ENCODE measurements at places on chromosomes 12 and 14.
A peak's percentile ranks its signal among the peaks of the same experiment; 100 is the strongest.

- no peak for DNase-seq
- H3K27ac ChIP-seq, result no peak overlapping the region
- no peaks in the 10 kb centered on the region for H3K27me3 ChIP-seq
- no peaks in the 10 kb centered on the region for H3K36me3 ChIP-seq
- no peaks in the 10 kb centered on the region for H3K4me1 ChIP-seq
Observed at GRCh38 chr14:61625165-61625564, 70.1 kb upstream of the HIF1A start.

DNA sequence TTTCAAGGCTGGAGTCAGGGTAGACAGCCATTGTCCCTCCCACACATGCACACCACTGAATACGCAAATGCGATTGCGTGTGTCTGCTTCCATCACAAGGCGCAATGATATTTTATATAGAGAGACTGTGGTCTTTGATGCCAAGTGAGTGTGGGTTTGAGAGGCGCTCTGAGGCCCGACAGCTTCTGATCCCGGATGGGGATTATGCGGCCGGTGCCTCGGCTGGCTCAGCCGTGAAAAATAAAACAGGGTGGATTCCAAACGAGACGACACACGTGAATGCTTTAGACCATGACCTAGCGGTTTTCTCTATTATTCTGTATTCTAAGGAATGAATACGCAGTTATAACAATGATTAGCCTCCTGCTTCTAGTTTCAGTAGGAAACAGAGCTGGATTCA lies 72.5 kb downstream of the TMEM132D start:
- no peaks in the 10 kb centered on the region for H3K4me1 ChIP-seq
- DNase-seq, result no peak
- no peak overlapping the region for H3K27ac ChIP-seq
- no peak overlapping the region for H3K4me3 ChIP-seq
- no peaks in the 10 kb centered on the region for H3K36me3 ChIP-seq
- no peaks in the 10 kb centered on the region for H3K27me3 ChIP-seq

DNA sequence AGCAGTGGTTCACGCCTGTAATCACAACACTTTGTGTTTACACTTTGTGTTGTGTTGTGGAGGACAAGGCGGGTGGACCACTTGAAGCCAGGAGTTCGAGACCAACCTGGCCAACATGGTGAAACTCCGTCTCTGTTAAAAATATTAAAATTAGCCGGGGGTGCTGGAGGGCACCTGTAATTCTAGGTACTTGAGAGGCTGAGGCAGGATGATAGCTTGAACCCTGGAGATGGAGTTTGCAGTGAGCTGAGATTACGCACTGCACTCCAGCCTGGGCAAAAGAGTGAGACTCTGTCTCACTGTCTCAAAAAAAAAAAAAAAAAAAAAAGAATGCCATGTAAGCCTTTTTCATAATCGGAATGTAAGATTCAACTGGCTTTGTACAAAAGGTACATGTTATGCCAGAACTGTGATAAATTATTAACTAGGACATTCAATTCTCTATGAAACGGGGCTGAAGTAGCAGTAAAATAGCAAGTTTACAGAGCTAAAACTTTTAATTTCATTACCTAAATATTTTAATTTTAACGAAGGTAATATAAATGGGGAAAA lies 13.9 kb upstream of the PITPNM2 start:
- H3K36me3 ChIP-seq, result peaks cover 9% of the 10 kb centered on the region
- no peak overlapping the region for H3K4me3 ChIP-seq
- no peaks in the 10 kb centered on the region for H3K27me3 ChIP-seq
- no peak overlapping the region for H3K27ac ChIP-seq

GRCh38 chr14:49881350-49882001 lies 11.4 kb upstream of the ARF6 start:
- no peak overlapping the region for H3K27ac ChIP-seq
- no peak for DNase-seq
- H3K36me3 ChIP-seq, result no peaks in the 10 kb centered on the region

GRCh38 chr12:106747973-106748436 lies 26.5 kb upstream of the RIC8B start:
- H3K4me3 ChIP-seq, result no peak overlapping the region
- H3K27ac ChIP-seq, result no peak overlapping the region
- H3K27me3 ChIP-seq, result no peaks in the 10 kb centered on the region

GRCh38 chr12:25106818-25107217 lies 88.1 kb downstream of the DNAI7 start:
- H3K27me3 ChIP-seq, result no peaks in the 10 kb centered on the region
- no peaks in the 10 kb centered on the region for H3K36me3 ChIP-seq
- no peak overlapping the region for H3K27ac ChIP-seq
- H3K4me3 ChIP-seq, result no peak overlapping the region

DNA sequence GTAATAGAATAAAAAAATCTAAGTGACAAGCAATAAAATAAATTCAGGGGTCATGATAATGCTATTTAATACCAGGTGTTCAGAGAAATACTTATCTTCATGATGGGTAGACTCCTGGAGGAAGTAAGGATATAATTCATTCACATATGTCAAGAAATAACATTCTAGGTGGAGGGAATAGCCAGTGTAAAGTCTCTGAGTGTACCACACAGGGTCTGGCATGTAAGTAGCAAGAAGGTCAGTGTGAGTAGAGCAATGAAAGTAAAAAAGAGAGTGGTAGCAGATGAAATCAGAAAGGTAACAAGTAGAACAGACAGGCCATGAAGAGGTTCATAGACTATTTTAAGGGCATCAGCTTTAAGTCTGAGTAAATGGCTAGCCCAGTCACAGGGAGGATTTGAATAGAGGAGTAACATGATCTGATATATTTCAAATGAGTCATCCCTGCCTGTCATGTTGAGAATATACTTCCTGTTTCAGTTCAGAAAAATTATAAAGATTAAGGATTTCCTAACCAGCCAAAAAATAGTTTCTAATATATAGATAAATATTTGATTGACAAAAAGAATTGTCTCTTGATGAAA lies 519.9 kb downstream of the C12orf50 start:
- H3K4me3 ChIP-seq, result no peak overlapping the region
- H3K27me3 ChIP-seq, result no peaks in the 10 kb centered on the region
- H3K4me1 ChIP-seq, result no peaks in the 10 kb centered on the region
- no peak overlapping the region for H3K27ac ChIP-seq
- no peak for DNase-seq

GRCh38 chr12:91043408-91043807 lies 14.4 kb downstream of the KERA start:
- no peaks in the 10 kb centered on the region for H3K4me1 ChIP-seq
- no peak overlapping the region for H3K27ac ChIP-seq
- no peak for DNase-seq

GRCh38 chr12:22788913-22789312 lies 163.9 kb downstream of the ETNK1 start:
- H3K4me3 ChIP-seq, result no peak overlapping the region
- H3K4me1 ChIP-seq, result no peaks in the 10 kb centered on the region
- H3K27me3 ChIP-seq, result no peaks in the 10 kb centered on the region

DNA sequence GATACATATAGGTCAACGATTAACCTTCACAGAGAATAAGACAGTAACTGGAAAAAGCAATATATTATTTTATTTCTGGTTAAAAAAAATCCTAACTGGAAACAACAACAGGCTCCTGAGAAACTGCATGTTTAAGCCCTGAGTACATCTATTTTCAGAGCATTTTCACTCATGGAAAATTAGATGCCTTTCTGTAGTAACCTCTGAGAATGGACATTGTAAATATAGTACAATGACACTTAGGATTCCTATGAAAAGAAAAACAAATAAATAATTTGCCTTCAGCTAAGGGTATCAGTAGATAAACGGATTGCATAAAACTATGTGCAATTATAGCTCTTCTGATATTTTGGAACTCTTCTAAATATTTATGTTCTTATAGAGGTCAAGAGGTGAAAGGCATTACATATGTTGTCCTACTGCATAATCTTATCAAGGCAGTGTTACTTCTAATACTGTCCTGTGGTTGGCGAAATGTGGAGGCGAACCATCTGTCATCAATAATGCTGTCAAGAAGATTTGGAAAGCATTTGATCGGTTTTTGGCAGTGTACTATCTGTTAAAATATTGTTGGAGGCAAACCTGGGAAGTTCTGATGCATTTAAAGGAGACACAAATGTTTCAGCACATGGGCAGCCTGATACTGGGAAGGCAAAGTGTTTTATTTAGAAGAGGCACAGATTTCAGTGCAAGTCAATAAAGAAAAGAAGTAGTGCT lies 381.8 kb downstream of the BTG1 start:
- DNase-seq, result no peak
- no peak overlapping the region for H3K4me3 ChIP-seq

- no peaks in the 10 kb centered on the region for H3K4me1 ChIP-seq
- no peaks in the 10 kb centered on the region for H3K27me3 ChIP-seq
- no peak overlapping the region for H3K4me3 ChIP-seq
- H3K27ac ChIP-seq, result no peak overlapping the region
Observed at GRCh38 chr14:59086241-59086882, 102.1 kb upstream of the DAAM1 start.

GRCh38 chr12:54882079-54882478 lies 27.8 kb downstream of the MUCL1 start:
- no peak for DNase-seq
- no peaks in the 10 kb centered on the region for H3K36me3 ChIP-seq
- H3K4me1 ChIP-seq, result no peaks in the 10 kb centered on the region
- no peak overlapping the region for H3K4me3 ChIP-seq

- no peaks in the 10 kb centered on the region for H3K4me1 ChIP-seq
- no peaks in the 10 kb centered on the region for H3K36me3 ChIP-seq
- no peak for DNase-seq
Observed at GRCh38 chr14:54098536-54098935, 141.9 kb upstream of the BMP4 start.

GRCh38 chr14:95317817-95318343 lies 1.8 kb downstream of the CLMN start:
- peaks cover 40% of the 10 kb centered on the region for H3K4me1 ChIP-seq
- no peaks in the 10 kb centered on the region for H3K27me3 ChIP-seq
- H3K36me3 ChIP-seq, result no peaks in the 10 kb centered on the region
- peak overlapping the region; percentile 93 for H3K27ac ChIP-seq
- DNase-seq, result no peak

DNA sequence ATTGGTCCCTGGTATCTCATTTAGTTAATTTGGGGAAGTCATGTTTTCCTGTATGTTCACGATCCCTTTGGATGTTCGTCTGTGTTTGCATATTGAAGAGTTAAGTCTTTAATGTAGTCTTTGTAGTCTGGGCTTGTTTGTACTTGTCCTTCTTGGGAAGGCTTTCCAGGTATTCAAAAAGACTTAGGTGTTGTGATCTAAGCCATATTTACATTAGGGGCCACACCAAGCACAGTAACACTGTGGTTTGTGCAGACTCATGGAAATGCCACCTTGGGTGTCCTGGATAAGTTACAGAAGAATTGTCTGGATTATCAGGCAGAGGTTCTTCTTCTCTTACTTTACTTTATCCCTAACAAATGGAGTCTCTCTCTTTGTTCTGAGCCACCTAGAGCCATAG lies 380.3 kb downstream of the CCER1 start:
- H3K27me3 ChIP-seq, result no peaks in the 10 kb centered on the region
- no peak overlapping the region for H3K27ac ChIP-seq
- no peak overlapping the region for H3K4me3 ChIP-seq
- no peaks in the 10 kb centered on the region for H3K36me3 ChIP-seq

DNA sequence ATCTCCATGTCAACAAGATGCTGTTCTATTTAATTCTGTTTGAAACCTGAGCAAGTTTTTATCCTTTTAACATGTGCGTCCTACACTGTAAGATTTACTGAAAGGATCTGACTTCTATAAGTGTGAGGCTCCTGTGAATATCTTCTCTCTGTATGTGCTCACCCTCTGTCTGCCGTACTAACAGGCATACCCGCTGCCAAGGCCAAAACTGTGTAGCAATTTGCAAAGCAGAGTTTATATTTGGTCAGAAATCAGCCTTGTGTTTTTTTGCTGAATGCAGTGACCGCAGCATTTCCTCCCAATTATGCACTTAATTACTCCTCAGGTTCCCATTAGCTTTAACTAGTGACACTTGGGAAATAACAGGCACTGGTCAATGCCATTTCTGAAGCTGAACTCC lies 12.3 kb downstream of the CHST11 start:
- no peaks in the 10 kb centered on the region for H3K36me3 ChIP-seq
- H3K27me3 ChIP-seq, result no peaks in the 10 kb centered on the region
- no peak overlapping the region for H3K4me3 ChIP-seq
- H3K27ac ChIP-seq, result no peak overlapping the region
- no peak for DNase-seq

- no peaks in the 10 kb centered on the region for H3K4me1 ChIP-seq
- H3K27me3 ChIP-seq, result no peaks in the 10 kb centered on the region
- no peaks in the 10 kb centered on the region for H3K36me3 ChIP-seq
- DNase-seq, result no peak
Observed at GRCh38 chr12:50275556-50275955, 7.8 kb downstream of the LIMA1 start.

DNA sequence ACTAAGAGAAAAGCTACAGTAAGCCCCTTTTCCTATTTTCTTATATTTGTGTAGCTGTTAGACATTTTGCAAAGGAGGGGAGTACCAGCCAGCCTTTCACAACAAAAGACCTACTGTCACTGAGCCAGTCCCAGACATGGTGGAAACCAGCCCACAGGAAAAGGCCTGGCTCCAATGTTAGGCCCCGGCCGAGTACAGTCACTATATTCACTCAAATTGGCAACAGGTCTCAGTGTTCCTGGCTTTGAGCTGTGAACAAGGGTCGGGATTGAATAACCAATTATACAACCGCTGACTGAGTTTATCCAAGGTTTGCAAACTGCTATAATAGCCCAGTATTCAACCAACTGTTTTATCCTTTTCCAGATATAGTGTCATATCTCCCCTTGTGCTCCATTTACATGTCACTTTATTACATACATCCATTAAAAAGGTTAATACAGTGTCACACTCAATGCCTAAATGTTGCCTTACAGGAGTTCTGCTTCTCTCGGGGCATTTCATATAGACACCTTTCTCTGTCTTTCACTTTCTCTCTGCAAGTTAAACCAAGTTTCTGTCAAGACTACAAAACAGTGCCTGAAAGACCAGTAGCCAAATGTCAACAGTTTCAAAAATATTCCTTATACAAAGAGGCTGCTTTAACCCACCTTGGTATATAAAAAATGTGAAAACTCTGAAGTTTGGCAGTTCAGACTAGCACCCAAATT lies 178.1 kb downstream of the SOX5 start:
- H3K27ac ChIP-seq, result peak overlapping the region; percentile 51
- no peak overlapping the region for H3K4me3 ChIP-seq
- peaks cover 15% of the 10 kb centered on the region for H3K4me1 ChIP-seq

DNA sequence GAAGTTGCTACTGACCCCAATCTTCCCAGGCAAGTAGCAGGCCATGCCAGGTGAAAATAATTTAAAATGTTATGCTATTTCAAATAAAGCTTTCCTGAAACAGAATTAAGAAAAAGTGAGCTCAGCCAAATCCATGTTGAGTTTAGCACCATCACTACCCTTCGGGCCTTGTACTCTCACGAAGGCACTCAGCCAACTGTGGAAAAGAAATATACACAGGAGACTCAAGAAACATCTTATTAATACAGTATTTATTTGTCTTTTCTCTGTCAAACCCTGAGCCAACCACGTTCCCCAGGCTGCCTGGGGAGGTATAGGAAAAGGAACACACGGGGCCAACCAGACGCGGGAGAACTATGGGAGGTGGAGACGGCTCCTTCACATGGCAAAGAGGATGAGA lies 10.9 kb downstream of the ATP5MC2 start:
- H3K4me1 ChIP-seq, result peaks cover 5% of the 10 kb centered on the region
- H3K27me3 ChIP-seq, result no peaks in the 10 kb centered on the region
- H3K4me3 ChIP-seq, result no peak overlapping the region
- DNase-seq, result no peak
- H3K27ac ChIP-seq, result peak overlapping the region; percentile 9
- H3K36me3 ChIP-seq, result peaks cover 77% of the 10 kb centered on the region

Data from tibial nerve (tissue), 4 donors.